ENCODE measurements at places on chromosomes 6 and 20. TPM values are rescaled to one million over a fixed set of nuclear protein-coding genes. Genes with fewer than 3 reads are reported as not detected.

The SLC17A1 gene
- not detected for total RNA-seq

GRCh38 chr6:40713002-40713719 lies 126.0 kb upstream of the LRFN2 start:
- no peak for DNase-seq
- H3K36me3 ChIP-seq: no peaks in the 10 kb centered on the region
- H3K27ac ChIP-seq: no peak overlapping the region
- H3K27me3 ChIP-seq: no peaks in the 10 kb centered on the region
- H3K4me3 ChIP-seq: no peak overlapping the region

- no peak for DNase-seq
- no peaks in the 10 kb centered on the region for H3K36me3 ChIP-seq
- H3K27me3 ChIP-seq: no peaks in the 10 kb centered on the region
- peaks cover 30% of the 10 kb centered on the region for H3K4me1 ChIP-seq
Measured at GRCh38 chr6:15246217-15246665, 372 bp downstream of the JARID2 start.

DNA sequence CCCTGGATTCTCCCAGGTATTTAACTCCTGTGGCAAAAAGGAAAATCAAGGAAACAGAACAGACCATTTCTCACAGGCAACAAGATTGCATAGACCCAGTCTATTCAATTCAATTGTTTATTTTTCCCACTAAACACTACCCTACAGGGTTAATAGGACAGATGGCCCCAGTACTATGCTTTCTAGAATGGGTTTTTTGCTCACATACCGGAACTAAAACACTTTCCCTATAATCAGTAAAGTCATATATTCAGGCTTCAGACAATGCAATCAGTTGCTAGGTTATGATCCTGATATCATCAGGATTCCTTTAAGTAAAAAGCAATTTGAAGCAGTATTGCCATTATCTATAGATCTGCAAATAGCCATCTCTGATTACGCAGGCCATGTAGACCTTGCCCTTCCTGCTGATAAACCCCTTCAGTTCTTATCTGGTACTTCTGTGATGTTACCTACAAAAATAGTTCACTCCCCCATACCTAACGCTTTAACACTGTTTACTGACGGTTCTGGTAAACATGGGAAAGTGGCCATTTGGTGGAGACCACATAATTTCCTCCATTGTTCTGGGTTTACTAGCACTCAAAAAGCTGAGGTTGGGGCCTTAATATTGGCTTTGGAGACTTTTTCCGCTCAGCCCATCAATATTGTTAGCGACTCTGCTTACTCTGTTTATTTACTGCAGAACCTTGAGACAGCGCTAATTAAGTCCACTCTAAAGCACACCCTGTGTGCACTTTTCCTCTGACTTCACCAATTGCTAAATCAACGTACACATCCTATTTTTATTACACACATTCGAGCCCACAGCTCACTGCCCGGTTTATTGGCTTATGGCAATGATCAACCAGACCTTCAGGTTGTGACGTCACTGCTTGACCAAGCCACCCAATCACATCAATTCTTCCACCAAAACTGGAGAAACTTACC lies 666.0 kb downstream of the PHF3 start:
- H3K27me3 ChIP-seq: no peaks in the 10 kb centered on the region
- DNase-seq: peak; percentile 34
- no peak overlapping the region for H3K27ac ChIP-seq
- H3K4me3 ChIP-seq: no peak overlapping the region
- no peaks in the 10 kb centered on the region for H3K36me3 ChIP-seq
- H3K4me1 ChIP-seq: peaks cover 3% of the 10 kb centered on the region

DNA sequence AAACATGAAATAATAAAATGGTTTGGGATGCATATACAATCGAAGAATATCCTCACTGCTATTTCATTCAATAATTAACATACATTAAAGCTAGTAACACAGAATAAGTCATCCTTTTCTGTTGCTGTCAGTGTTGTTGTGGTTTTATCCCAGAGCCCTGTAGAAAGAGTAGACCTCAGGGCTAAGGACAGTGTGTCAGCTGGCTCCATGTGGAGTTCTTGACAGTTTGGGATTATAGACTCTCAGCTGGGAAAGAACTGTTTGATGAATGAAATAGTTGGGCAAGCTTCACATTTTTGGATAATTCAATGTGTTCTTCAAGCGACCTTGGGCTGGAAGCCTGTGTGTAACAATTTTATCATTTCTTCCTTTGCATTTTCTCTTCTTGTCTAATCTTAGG lies 10.1 kb downstream of the UTRN start:
- no peak overlapping the region for H3K27ac ChIP-seq
- H3K36me3 ChIP-seq: no peaks in the 10 kb centered on the region
- H3K4me3 ChIP-seq: no peak overlapping the region
- no peak for DNase-seq
- peaks cover 16% of the 10 kb centered on the region for H3K4me1 ChIP-seq

DNA sequence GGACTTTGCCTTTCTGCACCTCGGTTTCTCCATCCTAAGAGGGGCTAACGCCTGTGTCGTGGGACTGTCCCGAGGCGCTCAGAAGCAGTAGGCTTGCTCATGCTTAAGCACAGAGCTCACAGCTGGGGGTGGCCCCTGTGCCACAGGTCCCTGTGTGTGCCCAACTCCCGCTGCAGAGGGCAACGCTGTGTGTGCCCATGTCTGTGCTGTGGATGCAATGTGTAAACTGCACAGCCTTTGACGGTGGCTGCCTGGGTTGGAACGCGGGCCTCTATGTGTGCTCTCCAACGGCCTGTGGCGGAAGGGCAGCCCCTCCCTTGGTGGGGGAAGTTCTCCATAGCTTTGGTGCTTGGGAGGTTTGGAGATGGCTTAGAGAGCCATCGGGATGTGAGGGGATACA lies 10.7 kb upstream of the GATA5 start:
- no peaks in the 10 kb centered on the region for H3K36me3 ChIP-seq
- no peak overlapping the region for H3K4me3 ChIP-seq
- no peaks in the 10 kb centered on the region for H3K4me1 ChIP-seq
- no peak overlapping the region for H3K27ac ChIP-seq
- DNase-seq: no peak
- peaks cover 78% of the 10 kb centered on the region for H3K27me3 ChIP-seq

DNA sequence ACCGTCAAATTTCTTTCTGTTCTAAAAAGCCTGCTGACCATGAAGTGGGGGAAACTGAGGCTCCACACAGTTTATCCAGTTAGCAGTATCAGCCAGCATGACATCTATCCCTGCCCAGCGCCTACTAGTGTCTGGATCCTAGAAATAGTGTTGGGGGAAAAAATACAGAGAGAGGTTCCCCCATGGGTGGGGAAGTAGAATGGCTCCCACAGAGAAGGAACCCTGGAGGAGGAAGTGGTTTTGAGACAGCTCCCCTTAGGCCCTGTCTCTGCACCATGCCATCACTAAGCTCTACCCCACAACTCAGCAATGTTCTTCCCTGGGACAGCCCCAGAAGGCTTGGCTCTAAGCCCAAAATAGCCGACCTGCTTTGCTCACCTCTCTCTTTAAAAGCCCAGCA lies 153.4 kb downstream of the MBOAT1 start:
- no peaks in the 10 kb centered on the region for H3K36me3 ChIP-seq
- no peak for DNase-seq
- no peaks in the 10 kb centered on the region for H3K27me3 ChIP-seq
- H3K4me1 ChIP-seq: no peaks in the 10 kb centered on the region
- H3K27ac ChIP-seq: no peak overlapping the region

DNA sequence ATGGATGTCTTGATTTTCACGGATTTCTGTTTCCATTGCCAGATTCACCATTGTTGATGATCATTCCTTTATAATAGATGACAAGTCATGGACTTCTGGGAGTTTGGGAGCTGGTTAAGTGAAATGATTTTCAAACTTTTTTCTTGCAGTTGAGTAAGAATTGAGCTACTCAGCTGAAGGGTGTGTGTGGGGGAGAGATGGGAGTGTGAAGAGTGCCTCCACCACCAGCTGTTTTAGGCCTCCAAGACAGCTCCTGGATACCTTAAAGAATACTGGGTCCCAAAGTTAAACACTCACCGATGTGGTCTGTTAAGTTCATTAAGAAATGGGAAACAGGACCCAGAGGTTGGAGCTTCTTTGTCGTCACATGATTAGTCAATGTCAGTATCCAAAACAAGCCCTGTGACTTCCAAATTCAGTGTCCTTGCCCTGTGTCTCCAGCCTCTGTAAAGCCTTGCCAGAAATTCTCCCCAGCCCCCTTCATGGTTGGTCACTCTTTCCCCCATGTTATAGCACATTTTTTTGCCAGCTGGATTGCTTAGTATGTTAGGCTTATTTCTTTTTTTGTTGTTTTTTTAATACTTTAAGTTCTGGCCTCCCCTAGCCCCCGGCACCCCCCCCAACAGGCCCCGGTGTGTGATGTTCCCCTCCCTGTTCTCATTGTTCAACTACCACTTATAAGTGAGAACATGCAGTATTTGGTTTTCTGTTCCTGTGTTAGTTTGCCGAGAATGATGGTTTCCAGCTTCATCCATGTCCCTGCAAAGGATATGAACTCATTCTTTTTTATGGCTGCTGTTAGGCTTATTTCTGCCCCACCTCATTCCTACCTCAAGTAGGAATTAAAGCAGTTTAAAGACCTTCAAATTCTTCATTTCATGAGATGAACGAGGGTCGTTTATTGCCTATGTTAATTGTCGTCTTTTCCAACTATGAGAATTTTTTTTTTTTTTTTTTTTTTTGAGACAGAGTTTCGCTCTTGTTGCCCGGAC lies 26.9 kb downstream of the BICRAL start:
- H3K27ac ChIP-seq: peak overlapping the region; percentile 4
- no peaks in the 10 kb centered on the region for H3K36me3 ChIP-seq
- no peak overlapping the region for H3K4me3 ChIP-seq
- peaks cover 5% of the 10 kb centered on the region for H3K4me1 ChIP-seq
- no peaks in the 10 kb centered on the region for H3K27me3 ChIP-seq
- no peak for DNase-seq

DNA sequence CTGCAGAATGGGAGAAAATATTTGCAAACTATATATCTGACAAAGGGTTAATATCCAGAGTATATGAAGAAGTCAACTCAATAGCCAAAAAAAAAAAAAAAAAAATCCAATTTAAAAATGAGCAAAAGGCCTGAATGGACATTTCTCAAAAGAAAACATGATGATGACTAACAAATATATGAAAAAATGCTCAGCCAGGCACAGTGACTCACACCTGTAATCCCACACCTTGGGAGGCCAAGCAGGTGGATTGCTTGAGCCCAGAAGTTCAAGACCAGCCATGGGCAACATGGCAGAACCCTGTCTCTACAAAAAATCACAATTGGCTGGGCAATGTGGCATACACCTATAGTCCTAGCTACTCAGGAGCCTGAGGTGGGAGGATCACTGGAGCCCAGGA lies 2.1 kb upstream of the ECHDC1 start:
- no peak overlapping the region for H3K27ac ChIP-seq
- H3K27me3 ChIP-seq: no peaks in the 10 kb centered on the region
- H3K36me3 ChIP-seq: no peaks in the 10 kb centered on the region
- H3K4me1 ChIP-seq: peaks cover 6% of the 10 kb centered on the region
- no peak for DNase-seq

DNA sequence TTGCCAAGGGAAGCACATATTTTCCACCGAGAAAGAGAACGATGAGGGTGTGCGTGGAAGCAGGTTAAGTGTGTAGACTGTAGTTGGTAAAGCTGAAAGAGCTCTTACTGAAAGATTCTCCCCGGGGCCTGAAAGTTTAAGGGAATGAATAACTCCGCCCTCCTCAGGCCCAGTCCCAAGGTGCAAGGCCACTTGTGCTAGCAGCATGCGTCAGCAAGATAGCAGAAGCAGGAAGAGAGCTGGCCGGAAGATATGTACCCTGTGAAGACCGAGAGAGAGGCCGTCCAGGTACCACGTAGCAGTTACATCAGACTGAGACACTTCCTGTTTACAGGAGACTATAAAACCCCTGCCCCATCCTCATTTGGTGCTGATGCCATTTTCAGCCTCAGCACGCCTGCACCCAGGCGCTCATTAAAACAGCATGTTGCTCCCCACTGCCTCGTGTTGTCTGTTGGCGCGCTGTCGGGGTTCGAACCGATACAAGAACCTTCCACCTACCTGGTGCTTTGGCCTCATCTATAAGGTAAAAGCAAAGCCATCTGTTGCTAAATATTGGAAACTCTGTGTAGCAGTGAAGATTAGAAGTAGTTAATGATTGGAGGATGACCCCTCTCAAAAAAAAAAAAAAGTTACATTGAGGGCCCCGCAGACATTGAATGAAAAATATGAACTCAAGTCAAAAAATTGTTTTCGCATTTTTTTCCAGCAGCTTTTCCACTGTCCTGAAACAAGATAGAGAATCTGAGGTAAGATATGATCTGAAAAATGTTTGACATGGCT lies 18.6 kb upstream of the FAM135A start:
- H3K4me3 ChIP-seq: no peak overlapping the region
- H3K27ac ChIP-seq: no peak overlapping the region
- H3K4me1 ChIP-seq: peaks cover 10% of the 10 kb centered on the region
- H3K27me3 ChIP-seq: no peaks in the 10 kb centered on the region
- no peak for DNase-seq

- DNase-seq: no peak
- no peaks in the 10 kb centered on the region for H3K4me1 ChIP-seq
- no peaks in the 10 kb centered on the region for H3K36me3 ChIP-seq
- H3K27ac ChIP-seq: no peak overlapping the region
- no peak overlapping the region for H3K4me3 ChIP-seq
Measured at GRCh38 chr20:37650661-37651060, 43.2 kb upstream of the CTNNBL1 start.

DNA sequence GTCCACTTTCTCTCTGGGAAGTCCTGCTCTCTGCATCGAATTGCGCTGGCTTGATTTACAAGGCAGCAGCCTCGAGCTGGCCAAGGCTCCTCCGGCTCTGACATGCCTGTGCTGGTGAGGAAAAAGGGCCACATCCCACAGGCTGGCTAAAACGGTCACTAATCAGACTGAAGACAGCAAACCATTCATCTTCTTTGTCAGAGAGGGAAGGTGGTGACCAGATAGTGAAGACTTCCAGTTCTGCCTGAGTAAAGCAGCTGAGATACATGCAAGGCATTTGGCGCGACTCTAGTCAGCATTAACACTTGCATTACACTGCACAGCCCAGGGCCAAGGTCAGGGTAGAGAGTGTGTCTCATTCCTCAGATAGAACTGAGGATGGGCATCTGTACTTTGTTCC lies 203.2 kb upstream of the MAP3K7 start:
- H3K27me3 ChIP-seq: no peaks in the 10 kb centered on the region
- H3K27ac ChIP-seq: no peak overlapping the region
- H3K4me3 ChIP-seq: no peak overlapping the region
- no peak for DNase-seq

Data from transverse colon (tissue), 4 donors.